Central memory CD4-positive, alpha-beta T cell (primary cell): ENCODE measurements at places on chromosomes 13 and 19.

- no peak for DNase-seq
Observed at GRCh38 chr13:112756511-112756966, 66.7 kb downstream of the ATP11A start.

DNA sequence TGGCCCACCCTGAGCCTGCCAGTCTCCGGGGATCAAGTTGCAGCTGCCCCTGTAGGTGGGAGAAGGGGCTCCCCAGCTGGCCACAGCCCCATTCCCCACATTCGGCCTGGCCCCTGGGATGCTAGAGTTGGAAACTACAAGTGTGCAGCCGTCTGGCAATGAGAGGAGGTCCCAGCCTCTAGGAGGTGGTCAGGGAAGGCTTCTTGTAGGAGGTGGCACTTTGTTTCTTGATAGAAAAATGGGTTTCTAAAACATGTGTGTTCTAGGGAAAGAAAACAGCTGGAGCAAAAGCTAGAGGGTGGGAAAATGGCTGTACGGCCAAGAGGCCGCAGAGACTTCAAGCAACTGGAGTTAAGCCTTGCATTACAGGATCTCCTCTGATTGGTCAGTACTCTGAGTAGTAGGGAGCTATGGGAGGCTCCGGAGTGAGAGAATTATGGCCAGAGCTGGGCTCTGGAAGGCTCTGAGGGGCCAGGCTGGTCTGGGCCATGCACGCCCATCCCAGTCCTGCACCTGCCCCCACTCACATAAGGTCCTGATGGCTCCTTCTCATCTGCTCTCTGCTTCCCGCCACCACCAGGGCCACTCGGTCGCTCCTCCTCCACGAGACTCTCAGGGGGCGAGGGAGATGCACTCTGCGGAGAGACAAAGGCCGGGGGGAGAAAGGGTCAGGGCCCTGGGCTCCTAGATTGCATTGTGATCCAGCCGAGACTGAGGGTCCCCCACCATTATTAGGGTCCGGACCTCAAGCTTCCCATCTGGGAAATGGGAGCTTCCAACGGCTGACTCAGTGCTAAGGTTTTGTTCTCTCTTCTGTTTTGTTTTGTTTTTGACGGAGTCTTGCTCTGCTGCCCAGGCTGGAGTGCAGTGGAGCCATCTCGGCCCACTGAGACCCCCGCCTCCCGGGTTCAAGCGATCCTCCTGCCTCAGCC lies 13.7 kb downstream of the TLE2 start:
- no peak for DNase-seq

DNA sequence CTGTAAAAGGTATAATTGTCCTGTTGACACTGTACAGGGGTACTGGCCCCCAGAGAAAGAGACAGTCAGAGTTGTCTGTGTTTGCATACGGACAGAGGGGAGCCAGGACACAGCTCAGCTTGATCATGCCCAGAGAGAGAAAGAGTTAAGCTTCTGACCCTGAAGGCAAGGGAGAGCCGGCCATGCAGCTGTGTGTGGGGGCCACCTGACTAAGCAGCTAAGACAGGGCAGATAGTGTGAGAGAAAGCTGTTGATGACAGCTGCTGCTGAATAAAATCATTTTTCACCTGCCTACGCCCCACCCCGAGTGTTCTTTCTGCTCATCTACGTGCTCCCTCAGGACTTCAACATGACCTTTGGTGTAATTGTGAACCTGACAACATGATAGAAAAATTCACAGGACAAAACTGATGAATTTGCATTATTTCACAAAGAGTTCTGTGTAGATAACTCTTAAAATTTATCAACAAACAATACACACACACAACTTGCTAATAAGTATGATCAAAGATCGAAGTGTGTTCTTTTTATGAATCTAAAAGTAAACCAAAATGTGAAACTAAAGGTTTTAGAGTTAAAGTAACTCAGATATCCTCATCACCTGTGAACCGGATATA lies 1294.3 kb upstream of the ATXN8OS start:
- DNase-seq = no peak

DNA sequence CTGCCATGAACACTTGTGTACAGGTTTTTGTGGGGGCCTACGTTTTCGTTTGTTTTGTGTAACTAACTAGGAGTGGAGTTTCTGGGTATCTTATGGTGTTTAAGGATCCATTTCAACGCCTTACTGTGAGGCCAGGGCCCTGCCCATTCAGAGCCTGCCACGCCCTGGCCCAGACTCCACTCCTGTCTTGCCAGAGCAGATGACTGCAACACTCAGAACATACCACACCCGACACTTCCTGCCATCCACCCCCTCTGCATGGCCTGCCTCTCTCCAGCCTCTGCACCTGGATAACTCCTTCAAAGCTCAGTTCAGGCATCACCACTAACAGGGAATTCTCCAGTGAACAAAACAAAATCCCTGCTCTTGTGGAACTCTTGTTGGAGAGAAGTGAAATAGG lies 43.2 kb downstream of the RGCC start:
- peak; percentile 19 for DNase-seq

- DNase-seq = peak; percentile 68
Observed at GRCh38 chr19:1279782-1280341, 4.5 kb downstream of the FAM174C start.

DNA sequence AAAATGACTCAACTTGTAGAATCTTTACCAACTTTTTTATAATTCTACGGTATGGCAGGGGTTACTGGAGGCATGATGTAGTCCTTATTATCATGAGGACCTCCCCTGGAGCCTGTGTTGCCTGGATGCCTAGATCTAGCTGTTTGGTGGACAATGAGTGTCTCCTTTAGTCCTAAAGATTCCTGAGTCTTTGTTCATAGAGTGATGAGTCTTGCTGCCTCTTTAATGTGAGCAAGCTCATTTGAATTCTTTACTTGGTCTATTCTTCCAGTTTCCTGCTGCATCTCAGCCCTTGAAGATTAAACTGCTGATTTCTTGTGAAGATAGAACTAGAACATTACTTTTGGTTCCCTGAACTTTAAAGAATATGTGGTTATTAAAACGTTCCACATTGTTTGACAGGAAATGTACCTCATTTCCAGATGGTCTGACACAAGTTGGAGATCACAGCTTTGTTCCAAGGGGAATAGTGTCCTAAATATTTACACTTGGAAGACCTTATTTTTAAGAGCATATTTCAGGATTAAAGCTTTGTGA lies 51.9 kb downstream of the SLAIN1 start:
- no peak for DNase-seq

GRCh38 chr19:57452307-57452706 lies 4.6 kb downstream of the VN1R1 start:
- no peak for DNase-seq

DNA sequence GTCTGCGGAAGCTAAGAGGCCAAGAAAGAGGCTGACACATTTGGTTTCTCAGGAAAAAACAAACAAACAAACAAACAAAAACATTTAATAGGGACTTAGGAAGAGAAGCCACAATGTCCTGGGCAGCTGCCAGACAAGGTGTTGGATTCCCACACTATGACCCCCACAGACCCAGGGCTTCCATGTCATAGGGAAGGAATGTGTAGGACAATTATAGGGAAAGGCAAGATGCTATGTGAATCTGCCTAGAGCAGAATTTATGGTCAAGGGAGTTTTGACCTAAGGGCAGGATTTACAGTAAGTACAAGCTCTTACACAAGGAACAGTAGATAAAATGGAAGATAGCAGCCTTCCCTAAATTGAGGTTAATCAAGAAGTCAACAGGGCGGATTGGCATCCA lies 9.1 kb upstream of the CDADC1 start:
- DNase-seq = no peak

- no peak for DNase-seq
Observed at GRCh38 chr13:111278743-111279652, 41.4 kb upstream of the TEX29 start.

DNA sequence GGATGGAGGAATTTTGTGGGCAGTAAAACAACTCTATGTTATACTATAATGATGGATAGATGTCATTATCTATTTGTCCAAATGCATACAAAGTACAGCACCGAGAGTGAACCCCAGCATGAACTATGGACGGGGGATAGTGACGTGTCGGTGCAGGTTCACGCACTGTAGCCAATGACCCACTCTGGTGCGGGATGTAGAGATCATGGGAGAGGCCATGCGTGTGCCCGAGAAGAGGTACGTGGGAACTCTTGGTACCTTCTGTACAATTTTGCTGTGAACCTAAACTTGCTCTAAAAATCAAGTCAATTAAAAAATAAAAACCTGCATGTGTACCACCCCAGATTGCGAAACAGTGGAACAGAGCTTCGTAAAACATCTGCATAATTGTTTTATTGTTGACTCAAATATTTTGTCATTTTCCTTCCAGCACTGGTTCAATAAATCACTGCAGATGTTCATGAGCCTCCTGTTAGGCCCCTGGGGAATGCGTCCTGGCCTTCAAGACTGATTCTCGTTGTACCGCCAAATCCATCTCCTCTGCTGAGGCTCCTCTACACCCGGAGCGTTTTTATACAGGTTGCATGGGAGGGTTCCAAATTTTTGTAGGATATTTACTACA lies 30.9 kb downstream of the COL4A1 start:
- no peak for DNase-seq

GRCh38 chr19:1673645-1674292 lies 21.4 kb upstream of the TCF3 start:
- DNase-seq = no peak

DNA sequence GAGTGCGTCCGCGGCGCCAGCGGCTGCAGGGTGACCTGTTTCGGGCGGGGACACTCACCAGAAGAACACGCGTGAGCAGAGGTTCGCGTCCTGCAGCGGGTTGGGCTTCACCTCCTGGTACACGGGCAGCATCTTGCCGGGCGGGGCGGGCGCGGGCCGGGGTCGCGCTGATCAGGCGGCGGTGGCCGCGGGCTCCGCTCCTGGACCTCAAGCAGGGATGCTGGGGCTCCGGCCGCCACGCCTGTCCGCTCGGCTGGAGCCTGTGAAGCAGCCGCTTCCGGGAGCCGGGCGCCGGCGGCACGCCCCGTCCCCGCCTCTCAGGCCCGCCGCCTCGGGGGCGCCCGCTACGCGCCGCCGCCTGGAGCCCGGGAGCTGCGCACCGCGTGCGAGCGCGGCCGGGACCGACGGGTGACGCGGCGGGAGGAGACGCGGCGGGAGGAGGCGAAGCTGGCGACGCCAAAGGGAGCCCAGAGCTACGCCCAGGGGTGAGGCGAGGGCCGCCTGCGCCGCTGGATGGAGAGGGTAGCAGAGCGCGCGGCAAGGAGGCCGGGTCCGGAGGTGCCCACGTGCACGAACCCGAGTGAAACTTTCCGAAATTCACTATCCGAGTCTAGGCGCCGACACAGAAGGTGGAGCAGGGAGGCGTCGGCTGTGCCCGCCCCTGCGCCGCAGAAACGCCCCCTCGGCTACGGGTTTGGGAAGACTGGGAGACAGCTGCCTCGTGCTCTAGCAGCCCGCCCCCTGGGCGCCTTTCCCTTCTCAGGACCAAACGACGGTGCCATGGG lies at the start of gene ABCC4:
Gene ABCC4 (minus strand): TSS at position 269 of the 785 bp plus-strand sequence. CDS start 137 bp downstream, at position 132.
- peak; percentile 42 for DNase-seq

- no peak for DNase-seq
Observed at GRCh38 chr13:23828866-23829265, 60.3 kb downstream of the MIPEP start.

GRCh38 chr13:50831512-50831911 lies 12.0 kb downstream of the DLEU7 start:
- no peak for DNase-seq

DNA sequence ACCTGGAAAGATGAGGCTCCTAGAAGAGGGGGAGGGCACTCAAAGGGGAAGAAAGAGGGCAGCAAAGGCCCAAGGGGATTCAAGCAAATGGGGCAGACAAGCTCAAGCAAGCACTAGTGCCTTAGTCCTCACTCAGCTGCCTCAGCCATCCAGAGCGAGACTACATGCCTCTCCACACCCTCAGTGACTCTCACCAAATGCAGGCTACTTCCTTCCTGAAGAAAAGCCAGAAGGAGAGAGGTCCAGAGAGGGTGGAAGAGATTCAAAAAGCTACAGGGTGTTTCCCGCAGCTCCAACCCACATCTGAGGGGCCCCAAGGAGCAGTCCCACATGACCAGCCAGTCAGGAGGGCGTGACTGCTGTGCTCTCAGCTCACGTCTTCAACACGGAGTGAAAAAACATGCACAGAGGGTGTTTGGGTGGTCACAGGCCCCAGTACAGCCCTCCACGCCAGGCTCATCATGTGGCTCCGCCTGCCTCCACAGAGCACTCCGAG lies 40.5 kb downstream of the MIPEP start:
- no peak for DNase-seq

DNA sequence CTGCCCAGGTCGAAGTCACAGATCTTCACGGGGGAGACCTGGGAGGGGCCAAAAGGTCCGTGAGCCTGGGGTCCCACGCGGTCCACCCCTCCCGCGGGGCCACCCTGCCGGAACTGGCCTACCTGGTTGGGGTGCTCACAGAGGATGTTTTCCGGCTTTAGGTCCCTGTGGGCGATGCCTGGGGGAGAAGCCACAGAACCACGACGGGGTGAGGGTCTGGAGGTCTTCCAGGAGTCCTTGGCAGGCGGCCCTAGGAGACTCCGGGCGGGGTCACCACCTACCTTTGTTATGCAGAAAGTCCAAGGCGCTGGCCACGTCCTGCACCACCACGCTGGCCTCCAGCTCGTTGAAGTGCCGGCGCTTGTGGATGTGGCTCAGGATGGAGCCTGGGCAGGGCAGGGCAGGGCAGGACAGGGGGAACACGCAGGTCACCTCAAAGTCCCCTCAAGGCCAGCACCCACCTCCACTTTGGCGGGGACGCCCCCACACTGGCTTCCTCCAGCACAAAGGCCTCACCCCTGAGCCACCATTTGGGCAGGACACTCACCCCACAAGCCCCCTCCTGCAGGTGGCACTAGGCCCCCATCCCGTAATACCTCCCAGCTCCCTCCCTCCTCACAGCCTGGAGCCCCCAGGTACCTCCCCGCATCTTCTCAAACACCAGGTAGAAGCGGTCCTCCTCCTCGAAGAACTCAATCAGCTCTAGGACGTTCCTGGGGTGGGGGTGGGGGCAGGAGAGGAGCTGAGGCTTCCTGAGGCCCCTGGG lies 8.4 kb downstream of the MKNK2 start:
- no peak for DNase-seq

DNA sequence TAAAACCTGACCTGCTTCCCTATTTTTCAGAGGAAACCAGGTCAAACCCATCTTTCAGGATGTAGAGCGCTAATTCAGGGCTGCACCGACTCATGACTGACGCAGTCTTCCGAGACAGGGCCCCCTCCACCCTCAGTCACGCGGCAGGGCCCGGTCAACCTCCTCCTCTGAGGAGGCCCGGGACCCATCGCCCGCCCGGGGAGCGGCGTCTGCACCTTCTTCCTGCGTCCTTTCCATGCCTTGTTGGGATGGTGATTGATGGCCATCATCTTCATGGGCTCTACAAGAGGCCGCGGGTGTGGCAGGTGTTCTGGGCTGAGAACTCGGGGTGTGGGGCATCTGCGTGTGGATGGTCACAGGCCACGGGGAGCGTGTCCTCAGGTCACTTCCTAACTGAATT lies 26.0 kb downstream of the GRTP1 start:
- DNase-seq = no peak

- DNase-seq = no peak
Observed at GRCh38 chr13:20015763-20016162, 57.2 kb downstream of the ZMYM2 start.

DNA sequence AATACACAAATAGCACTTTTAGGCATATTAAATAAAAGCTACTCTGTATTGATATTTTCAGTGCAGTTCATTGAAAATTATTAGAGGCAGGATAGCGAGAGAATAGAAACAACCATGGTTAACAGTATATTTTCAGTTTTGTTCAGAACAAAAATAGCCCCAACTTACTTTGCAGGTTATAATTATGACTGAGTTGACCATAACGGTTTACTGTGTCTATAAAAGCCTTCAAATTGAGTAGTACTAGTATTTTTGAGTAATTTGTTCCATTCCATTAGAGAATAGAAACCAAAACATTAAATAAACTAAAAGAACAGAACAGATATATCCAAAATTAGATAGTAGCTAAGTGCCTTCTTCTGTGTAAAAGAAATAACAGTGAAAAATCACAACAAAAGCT lies 1108.4 kb upstream of the PCDH20 start:
- DNase-seq = no peak

- DNase-seq = no peak
Observed at GRCh38 chr13:25421612-25422011, 49.8 kb downstream of the ATP8A2 start.
